ENCODE measurements at places on chromosomes 2 and 18.

- no peak for DNase-seq
Observed at GRCh38 chr2:154740361-154740760, 41.9 kb downstream of the KCNJ3 start.

DNA sequence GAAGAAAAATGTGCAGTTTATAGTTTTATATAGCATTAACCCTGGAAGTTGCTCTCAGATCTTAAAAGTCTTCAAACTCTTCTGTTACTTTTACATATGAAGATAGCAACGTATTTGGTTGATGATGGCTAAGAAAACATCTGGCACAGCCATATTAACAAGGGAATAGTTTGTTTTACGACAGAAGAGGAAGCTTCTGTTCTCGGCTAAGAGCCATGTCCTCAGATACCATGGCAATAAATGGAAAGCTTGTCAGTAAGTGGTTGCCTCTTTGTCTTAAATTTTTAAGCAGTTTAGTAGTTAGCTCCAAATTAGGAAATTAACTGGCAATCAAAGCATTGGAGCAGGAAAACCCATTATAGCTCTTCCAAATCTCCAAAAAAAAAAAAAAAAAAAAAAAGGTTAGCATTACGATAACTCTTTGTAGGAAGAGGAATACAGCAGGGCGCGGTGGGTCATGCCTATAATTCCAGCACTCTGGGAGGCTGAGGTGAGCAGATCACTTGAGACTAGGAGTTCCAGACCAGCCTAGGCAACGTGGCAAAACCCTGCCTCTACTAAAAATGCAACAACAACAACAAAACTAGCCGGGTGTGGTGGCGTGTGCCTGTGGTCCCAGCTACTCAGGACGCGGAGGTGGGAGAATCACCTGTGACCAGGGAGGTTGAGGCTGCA is 4.5 kb upstream of the STON1 start:
- DNase-seq = no peak

DNA sequence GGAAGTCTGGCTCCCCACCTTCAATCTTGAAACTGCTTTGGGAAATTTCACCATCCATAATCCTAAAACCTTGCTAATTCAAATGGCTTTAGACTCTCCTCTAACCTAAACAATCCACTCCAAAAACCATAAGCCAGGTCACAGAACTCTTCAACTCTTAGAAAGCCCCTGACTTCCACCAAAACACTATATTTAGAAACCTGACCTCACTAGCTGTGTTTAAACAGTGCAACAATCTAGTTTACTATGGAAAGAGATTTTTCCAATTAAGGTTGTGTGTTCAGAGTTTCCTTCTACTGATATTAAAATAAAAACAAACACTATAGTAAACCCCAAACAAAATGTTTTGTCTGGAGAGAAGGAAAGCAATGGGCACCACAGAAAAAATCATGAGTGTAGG is 308.1 kb downstream of the OSR1 start:
- no peak for DNase-seq

DNA sequence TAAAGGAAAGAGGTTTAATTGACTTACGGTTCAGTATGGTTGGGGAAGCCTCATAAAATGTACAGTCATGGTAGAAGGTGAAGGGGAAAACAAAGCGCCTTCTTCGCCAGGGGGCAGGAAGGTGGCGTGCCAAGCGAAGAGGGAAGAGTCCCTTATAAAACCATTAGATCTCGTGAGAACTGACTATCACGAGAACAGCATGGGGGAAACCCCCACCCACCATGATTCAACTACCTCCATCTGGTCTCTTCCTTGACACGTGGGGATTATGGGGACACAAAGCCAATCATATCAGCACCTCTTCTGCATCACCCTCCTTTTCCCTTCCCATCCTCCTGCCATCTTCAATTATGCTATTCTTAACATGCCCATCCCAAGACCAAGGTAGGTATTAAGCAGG is 29.9 kb upstream of the TANK start:
- DNase-seq = no peak

All from RKO (cell line).